ENCODE measurements at places on chromosomes 11 and 22.

DNA sequence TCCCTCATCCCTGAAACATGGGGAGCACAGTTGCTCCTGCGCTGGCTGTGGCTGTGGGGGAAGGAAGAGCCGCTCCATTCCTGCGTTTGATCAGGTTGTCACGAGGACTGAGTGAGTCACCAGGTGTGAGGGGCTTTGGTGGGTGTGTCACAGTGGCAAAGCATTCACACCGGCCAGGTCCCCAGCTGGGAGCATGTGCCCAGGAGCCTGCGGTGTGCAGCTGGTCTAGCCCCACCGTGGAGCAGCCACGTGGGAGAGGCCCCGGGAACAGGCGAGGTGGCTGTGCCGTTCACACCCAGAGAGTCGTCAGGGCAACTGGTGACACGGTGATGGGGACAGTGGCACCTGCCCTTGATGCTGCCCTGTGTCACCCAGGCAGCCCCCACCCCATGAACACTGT lies 47.6 kb upstream of the PPARA start:
- DNase-seq: no peak

DNA sequence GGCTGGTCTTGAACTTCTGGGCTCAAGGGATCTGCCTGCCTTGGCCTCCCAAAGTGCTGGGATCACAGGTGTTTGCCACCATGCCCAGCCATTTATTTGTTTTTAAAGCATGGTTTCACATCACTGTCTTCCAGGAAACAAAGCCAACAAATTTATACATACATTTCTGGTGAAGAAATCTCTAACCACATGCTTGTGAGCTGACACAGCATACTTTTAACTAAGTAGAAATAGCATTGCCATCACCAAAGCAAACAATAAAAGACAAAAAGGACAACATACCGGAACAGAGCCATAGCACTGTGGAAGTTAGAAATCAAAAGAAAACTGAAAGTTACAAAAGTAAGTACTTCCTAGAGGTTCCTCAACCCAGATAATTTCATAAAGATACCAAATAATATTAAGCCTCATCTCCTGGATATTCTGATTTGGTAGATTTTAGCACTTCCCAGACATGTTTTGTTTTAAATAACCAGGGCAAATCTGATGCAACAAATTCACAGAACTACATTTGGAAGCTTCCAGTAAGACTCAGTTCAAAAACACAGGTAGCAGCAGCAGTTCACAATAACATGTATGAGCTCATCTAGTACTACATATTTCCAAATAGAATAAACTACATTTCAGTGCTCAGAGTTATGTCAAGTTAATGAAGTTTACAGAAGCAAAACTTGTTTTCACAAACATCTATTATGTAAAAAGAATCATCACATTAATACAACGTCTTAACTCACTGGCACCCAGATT lies 70.6 kb downstream of the RRAS2 start:
- DNase-seq: no peak

DNA sequence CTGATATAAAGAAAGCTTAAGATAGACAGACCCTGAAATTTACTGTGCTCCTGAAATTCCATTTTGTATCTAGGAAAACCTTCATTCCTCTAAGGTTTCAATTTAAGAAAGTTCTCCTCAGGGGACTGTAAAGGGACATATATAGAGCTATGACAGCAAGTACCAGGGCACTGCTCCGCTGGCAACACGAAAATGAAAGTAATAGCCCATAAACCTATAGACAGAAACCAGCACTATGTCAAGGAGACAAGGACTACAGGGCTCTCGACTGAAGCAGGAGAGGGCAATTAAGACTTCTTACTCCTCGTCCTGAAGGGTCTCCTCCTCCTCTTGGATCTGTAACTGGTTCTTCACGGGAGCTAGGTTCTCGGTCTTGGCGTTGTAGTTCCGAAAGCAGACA lies 6.9 kb downstream of the FEZ1 start:
- DNase-seq: no peak

DNA sequence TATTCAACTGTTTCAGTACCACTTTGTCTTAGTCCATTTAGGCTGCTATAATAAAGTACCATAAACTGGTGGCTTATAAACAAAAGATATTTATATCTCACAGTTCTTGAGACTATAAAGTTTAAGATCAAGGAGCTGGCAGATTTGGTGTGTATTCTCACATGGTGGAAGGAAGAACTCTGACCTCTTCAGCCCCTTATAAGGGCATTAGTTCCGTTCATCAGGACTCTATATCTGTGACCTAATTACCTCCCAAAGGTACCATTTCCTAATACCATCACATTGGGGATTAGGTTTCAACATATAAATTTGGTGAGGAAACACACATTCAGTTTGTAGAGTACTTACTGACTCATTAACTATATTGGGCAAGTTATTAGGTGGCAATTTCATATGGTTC lies 10.7 kb upstream of the ARL14EP start:
- DNase-seq: no peak

DNA sequence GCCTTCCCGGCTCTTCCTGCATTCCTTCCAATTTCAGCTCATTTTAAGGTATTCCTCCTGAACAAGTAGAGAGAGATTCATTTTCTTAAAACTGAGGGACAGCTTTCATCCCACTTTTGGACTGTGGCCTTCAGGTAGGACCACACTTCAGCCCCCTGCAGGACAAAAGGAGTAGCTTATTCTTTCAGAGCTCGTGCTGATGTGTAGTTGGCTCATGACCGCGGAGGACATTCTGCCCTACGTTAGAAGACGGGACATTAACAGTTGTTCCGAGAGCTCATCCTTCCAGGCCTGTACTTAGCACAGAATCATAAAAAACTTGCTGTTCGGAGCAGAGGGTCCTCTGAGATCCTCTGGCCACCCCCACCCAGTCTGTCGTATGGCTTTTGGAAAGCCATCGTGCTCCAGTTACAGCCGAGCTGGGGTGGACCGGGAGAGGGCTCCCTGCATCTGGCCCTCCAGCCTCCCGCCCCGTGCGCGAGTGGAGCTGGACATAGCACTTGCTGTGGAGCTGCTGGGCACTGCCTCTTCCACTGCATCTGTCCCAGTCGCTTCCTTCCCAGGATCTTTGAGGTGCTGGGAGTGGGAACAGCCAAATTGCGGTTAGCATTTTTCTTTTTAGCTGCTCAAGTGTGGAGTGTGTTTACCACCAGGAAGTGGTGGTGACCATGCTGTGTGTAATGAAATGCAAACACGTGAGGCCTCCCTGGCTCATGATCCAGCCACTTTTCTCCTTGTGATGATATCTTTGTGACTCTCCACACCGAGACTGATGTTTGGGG lies 250.3 kb downstream of the TBC1D22A start:
- no peak for DNase-seq

DNA sequence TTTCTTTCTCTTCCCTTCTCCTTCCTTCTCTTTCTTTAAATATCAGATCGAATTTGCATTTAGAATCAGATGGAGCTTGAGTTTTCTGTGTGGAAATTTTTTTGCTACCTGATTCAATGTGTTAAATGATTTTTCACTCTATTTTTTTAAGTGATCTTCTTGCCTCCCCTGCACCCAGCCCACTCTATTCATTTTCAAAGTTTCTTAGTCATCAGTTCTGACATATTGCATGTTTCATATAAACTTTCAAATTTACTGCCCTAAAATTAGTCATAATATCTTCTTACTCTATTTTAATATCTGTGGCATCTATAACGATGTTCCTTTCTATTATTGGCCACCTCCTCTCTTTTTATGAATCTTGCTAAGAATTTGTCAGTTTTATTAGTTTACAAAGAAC lies 69.1 kb downstream of the MTNR1B start:
- no peak for DNase-seq

GRCh38 chr11:62648967-62649364 lies 2.6 kb upstream of the GANAB start:
- DNase-seq: no peak

DNA sequence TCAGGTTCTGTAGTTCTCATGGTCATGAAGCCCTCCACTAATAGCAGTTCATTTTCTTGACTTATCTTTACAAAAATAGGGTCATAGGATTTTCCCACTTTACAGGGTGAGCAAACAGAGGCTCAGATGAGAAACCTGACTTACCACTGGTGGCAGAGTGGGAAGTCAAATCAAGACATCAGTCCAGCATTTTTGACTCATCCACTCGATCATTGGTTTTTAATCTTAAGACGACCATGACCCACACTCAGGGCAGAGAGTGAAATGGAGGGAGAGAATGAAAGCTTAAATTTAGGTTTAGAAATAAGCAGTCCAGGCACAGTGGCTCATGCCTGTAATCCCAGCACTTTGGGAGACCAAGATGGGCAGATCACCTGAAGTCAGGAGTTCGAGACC lies 42.1 kb downstream of the RTL6 start:
- DNase-seq: no peak

DNA sequence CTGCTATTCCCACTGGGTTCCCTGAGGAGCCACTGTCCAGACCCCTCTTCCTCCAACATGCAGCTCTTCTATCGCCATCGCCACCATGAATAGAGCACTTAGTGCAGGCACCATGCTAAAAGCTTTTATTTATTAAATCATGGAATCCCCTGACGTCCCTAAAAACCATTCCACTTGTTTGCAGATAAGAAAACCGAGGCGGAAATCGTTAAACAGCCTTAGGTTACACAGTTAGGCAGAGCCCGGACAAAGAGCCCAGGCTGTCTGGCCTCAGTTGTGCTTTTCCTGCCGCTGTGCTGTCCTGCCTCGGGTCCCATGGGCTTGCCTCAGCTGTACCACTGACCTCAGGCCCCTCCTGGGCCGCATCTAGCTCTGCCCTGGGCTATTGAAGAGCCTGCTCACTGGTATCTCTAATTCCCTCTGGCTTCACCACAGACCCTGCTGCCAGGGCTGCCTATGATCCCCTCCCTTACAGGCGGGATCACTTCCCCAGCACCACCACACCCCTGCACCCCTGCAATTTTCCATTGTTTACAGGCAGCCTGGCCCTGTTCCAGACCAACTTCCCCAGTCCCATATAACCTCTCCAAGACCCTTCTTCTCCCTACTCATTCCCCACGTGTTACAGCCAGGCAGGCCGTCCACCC lies 13.0 kb upstream of the TUB start:
- no peak for DNase-seq

GRCh38 chr11:78295347-78295746 lies 106.6 kb downstream of the USP35 start:
- no peak for DNase-seq

All from COLO829 (cell line).